ENCODE measurements at places on chromosomes 11 and 22.

GRCh38 chr22:43118953-43119458 is 8.5 kb downstream of the BIK start:
- DNase-seq, result no peak

DNA sequence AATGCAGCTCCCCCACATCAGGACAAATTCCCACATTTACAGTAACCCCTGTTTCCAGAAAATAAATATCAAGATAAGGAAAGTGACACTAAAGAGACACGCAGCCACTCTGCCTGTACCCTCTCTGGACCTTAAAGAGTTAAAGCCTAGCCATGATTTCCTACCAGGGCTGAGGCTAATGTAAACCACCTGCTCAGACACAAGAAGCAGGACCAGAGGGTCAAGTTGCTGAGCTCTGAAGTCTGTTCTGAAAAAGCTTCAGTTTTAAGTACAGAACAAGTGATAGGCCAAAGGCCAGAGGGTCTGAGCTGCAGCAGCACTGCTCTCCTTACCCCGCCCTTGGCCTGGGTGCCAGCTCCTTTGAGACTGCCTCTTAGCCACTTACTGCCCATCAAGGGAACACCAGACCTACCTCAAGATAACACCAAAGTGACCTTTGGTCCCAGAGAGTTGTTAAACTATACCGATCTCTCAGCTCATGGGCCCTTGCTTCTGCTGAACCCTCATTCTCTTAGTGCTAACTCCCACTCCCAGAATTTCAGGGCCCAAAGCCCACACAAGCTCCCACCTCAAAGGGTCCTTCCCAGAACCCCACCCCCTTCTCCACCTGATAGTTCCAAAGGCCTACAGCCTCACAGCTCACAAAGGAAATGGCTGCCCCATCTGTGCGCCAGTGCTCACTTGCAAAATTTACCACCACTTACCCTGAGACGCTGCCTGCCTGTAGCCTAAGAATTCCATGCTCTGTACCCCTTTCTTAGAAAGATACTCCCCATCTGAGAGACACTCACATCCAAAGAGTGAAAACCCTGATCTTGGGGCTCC is 40.5 kb downstream of the IL18BP start:
- no peak for DNase-seq

- DNase-seq, result no peak
These were observed 74.6 kb upstream of the YWHAH start for GRCh38 chr22:31869739-31870138.

GRCh38 chr11:100637706-100638105 is 49.4 kb upstream of the ARHGAP42 start:
- no peak for DNase-seq

DNA sequence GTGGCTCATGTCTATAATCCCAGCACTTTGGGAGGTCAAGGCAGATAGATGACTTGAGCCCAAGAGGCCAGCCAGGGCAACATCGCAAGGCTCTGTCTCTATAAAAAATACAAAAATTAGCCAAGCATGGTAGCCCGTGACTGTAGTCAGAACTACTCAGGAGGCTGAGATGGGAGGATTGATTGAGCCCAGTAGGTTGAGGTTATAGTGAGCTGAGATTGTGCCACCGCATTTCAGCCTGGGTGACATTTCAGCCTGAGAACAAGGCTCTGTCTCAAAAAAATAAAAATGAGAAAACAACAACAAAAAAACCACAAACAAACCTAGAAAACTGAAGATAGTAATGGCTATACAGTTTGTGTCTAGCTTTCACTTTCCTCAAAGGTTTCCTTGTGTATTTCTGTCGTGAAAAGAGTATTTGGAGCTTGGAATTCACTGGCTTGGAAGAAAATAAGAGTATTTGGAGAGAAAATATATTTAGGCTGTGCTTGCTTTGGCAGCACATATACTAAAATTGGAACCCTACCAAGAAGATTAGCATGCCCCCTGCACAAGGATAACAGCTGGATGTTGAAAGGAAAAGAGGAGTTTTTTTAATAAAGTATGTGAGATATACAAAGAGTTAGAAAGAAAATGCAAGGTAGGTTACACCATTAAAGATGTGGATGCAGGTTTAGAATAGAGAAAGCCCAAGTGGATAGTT is 3.9 kb upstream of the BIRC3 start:
- DNase-seq, result no peak

- DNase-seq, result no peak
These were observed 110.3 kb upstream of the PITPNB start for GRCh38 chr22:28029201-28029948.

GRCh38 chr11:106286881-106287504 is 209.5 kb downstream of the AASDHPPT start:
- no peak for DNase-seq

DNA sequence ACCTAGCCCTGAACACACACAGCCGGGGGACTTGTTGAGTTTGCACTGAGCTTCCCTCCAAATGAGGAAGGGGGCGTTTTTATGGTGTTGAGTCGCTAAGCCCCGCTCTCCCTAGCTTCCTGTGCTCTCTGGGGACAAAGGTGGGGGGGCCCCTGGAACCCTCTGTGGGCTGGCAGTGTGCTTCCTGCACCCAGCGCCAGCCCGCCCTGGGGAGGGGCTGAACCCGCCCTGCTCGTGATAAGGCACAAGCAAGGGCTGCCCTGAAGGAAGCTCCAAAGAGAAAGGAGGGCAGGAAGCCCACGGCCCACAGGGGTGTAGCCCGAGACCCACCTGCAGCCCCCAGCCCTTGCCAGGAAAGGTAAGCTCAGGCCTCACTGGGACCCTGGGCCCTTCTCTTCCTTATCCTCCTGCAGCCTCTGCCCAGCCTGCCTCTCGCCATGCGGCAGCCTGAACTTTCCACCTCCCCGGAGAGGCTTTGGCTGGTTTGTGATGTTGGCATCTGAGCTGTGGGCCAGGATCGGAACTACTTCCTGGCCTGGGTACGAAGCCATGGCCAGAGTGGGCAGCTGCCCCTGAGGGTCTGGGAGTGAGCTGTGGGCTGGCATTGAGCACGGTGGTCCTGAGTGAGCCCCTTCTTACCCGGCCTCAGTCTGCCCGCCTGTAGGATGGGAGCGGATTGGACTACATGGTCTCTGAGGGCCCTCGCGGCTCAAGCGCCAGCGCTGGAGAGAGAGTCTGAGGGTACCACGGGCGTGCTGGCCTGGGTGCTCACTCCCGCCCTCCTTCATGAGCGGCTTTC is at the start of gene FERMT3:
TSS of gene FERMT3 (plus strand) at position 265 of the 799 bp plus-strand sequence. CDS start 644 bp downstream, outside the sequence.
- peak; percentile 59 for DNase-seq

DNA sequence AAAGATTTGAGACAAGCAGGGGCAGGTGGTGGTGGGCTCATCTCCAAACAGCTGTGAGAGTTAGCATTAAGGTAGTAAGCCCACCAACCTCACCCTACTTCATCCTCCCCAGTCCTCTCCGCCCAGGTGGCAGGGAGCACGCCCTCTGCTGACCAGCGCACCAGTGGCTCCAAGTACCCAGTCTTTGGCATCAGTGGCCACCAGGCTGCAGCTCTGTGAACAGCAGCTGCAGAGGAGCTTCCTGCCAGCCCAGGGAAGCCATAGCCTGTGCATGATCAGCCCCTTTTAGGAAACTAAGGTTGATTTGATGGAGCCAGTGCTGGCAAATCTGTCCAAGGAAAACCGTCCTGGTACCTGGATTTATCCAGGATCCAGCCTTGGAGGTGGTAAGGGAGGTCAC is 21.7 kb downstream of the CAVIN3 start:
- DNase-seq, result no peak

DNA sequence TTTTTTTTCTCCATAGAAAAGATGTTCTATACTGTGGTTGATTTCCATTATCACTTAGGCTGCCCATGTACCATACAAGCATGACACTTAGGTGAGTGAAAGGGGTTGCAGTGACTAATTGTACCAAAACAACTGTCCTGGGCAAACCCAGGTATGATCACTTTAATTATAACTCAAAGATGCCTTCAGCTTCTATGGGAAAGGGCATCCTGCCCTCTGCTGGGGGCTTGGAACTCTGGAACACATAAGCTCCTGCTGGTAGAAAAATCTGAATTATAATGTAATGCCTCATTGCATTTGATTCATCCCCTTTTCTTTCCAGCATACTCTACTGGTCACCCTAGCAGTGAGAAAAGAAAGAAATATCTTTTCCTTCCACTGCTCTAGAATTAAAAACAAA is 206.3 kb downstream of the DDX10 start:
- DNase-seq, result no peak

GRCh38 chr22:19948057-19948760 is 6.6 kb upstream of the TXNRD2 start:
- DNase-seq, result no peak

GRCh38 chr11:84316866-84317555 is 1030.8 kb upstream of the CCDC90B start:
- DNase-seq, result no peak

DNA sequence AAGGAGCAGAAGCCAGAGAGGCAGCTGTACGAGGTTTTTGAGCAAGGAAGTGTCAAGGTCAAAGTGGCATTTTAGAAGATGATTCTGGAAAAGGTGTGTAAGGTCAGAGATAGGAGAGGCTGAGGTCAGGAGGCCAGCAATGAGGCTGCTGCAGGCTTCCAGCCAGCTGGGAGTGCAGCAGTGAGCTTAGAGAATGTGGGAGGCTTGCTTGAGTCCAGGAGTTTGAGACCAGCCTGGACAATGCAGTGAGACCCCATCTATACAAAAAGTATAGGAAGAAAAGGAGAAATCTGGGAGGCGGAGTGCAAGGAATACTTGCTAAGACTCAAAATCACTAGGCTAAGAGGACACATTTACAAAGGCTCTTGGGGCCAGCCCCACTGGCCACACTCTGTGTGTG is 96.5 kb downstream of the GRIK4 start:
- no peak for DNase-seq

GRCh38 chr11:32829157-32829679 is 509 bp upstream of the PRRG4 start:
- DNase-seq, result no peak

- DNase-seq, result no peak
These were observed 2.7 kb upstream of the PPARA start for GRCh38 chr22:46147471-46148267.

DNA sequence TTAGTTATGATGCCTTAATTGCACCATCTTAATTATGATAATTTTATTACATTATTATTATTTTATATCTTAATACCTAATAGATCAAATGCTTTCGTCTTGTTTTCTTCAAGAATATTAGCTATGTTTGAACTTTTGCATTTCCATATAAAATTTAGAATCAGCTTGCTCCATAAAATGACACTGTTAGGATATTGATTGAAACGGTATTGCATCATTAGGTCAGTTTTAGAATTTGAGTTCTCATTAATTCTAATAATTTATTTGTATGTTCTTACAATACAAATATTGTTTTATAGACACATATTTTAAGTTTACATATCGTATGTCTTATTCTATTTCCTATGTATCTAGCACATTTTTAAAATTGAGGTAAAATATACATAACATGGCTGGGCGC is 6.7 kb downstream of the CFAP68 start:
- DNase-seq, result no peak

GRCh38 chr22:19398206-19398605 is 33.3 kb downstream of the HIRA start:
- DNase-seq, result no peak

GRCh38 chr11:30786256-30787110 is 200.3 kb upstream of the MPPED2 start:
- no peak for DNase-seq

DNA sequence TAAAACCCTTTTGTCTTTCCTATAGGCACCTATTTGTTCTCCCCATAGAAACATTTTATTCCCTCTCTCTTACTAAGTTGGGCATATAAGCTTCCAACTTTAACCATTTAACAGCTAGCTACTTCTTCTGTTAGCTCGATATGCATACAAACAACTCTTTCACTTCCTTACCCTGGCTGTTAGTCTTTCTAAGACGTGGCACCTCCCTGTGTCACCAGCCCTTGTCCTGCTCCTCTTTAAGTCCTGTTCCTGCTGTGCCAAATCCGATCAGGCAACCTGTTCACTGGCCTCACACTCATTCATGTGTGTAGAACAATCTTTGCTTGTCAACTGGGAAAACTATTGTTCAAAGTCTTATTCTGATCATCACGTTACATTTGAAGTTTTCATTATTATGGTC is 1376.1 kb upstream of the TENM4 start:
- no peak for DNase-seq

DNA sequence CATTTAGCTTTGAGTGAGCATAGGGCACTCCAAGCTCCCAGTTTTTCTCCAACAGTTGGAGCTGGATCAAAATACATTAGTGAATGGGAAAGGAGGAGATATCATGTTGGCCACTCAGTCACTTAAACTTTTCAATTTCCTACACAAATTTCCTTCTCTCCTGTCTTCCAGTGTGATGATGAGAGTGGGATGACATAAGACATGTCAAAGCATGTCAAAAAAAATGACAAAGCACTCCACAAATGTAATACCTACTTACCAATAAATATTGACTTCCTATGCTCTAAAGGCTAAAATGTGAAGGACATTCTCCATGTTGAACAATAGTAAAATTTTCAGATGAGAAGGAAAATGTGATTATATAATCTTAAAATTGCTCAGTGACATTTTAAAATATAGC is 1.5 kb upstream of the GRM5 start:
- no peak for DNase-seq

DNA sequence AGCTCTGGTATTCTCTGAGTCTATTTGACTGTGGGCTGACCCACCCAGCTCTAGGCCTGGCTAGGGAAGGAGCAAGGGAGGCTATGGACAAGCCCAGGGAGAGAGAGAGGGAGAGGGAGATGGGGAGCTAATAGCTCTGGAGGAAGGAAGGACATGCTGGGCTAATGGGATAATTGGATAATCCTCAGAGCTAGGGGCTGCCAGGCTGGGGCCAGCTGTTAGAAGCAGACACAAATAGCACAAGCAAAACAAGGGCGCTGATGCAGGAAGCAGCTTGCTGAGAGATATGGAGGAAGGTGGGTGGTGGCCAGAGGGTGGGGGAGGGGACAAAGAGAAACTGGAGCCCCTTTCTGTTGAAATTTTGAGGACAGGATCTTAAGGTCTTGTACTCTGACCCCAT is 23.2 kb downstream of the ADORA2A start:
- no peak for DNase-seq

- no peak for DNase-seq
These were observed 9.7 kb downstream of the RTL6 start for GRCh38 chr22:44488354-44488753.

Measured in stimulated activated CD4-positive, alpha-beta T cell treated with anti-CD3 and anti-CD28 coated beads, Interleukin-2, amount 100 ng/mL, for 48 hours (primary cell).